Endodermal cell (in vitro differentiated cells): ENCODE measurements at places on chromosomes 3 and 15.

DNA sequence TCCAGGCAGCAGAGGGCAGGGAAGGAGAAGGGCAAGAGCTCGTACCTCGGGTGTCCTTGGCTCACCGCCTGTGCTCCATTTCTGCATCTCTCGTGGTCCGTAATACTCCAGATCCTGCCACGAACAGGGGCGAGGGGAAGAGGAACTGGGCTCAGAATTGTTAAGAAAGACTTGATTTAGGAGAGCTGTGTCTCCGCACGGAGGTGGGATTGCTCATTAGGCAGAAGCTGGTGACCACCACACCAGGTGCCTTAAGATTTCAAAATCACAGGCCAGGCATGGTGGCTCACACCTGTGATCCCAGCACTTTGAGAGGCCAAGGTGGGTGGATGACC, 37.2 kb upstream of the BDH1 start:
- no peak overlapping the region for H3K27ac ChIP-seq
- no peaks in the 10 kb centered on the region for H3K36me3 ChIP-seq
- DNase-seq, result no peak
- H3K4me3 ChIP-seq, result no peak overlapping the region
- H3K4me1 ChIP-seq, result peaks cover 8% of the 10 kb centered on the region
- no peaks in the 10 kb centered on the region for H3K27me3 ChIP-seq

GRCh38 chr15:66899555-66900350, 165.6 kb upstream of the SMAD3 start:
- no peaks in the 10 kb centered on the region for H3K4me1 ChIP-seq
- no peaks in the 10 kb centered on the region for H3K27me3 ChIP-seq
- peak; percentile 51 for DNase-seq
- no peaks in the 10 kb centered on the region for H3K36me3 ChIP-seq
- no peak overlapping the region for H3K4me3 ChIP-seq

DNA sequence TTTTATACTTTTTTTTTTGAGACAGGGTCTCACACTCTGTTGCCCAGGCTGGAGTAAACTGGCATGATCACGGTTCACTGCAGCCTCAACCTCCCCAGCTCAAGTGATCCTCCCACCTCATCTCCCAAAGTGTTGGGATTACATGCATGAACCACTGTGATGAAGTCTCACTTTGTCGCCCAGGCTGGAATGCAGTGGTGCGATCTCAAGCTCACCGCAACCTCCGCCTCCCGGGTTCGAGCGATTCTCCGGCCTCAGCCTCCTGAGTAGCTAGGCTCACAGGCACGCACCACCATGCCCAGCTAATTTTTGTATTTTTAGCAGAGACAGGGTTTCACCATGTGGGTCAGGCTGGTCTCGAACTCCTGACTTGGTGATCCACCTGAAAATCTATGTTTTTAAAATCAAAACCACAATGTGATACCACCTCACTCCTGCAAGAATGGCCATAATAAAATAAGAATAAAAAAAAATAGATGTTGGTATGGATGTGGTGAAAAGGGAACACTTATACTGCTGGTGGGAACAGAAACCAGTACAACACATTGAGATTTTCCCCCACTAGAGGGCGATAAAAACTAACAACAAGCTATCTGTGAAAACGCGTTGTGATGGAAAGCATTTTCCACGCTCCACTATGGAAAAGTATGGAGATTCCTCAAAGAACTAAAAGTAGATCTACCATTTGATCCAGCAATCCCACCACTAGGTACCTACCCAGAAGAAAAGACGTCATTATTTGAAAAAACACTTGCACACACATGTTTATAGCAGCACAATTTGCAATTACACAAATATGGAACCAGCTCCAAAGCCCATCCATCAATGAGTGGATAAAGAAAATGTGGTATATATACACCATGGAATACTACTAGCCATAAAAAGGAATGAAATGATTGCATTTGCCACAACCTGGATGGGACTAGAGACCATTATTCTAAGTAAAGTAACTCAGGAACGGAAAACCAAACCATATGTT, 26.8 kb upstream of the OCA2 start:
- H3K27ac ChIP-seq, result no peak overlapping the region
- H3K4me1 ChIP-seq, result no peaks in the 10 kb centered on the region
- H3K27me3 ChIP-seq, result no peaks in the 10 kb centered on the region
- H3K36me3 ChIP-seq, result peaks cover 78% of the 10 kb centered on the region
- peak; percentile 39 for DNase-seq
- no peak overlapping the region for H3K4me3 ChIP-seq

DNA sequence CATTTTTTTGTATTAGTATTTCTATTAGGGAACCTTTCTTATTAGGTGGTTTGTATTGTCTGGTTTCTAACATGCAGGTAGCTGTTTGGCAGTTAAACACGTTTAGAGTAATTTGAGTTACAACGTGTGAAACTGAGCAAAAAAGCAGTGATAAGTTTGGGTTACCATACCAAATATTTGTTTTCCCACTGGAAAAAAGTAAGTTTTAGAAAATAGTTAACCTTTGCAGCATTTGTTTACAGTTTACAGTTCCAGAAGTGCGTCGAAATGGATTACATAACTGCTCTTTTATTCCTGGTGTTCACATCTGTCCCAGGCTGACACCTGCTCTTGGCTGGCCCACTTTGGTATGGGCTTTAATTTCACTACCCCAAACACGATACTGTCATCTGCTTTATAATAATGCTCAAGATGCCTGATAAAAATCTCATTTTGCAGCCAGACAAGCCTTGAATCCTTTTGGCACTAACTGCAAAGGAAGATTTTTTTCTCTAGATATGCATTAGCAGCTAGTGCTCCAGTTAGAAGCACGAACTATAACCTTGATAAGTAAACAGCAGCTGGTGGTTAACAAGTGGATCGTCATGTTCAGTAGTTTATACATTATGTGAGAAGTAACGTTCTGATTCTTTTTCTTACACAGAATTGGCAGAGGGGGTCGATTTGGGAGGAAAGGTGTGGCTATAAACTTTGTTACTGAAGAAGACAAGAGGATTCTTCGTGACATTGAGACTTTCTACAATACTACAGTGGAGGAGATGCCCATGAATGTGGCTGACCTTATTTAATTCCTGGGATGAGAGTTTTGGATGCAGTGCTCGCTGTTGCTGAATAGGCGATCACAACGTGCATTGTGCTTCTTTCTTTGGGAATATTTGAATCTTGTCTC, 5.3 kb downstream of the EIF4A2 start:
- H3K4me3 ChIP-seq, result peak overlapping the region; percentile 94
- H3K27me3 ChIP-seq, result no peaks in the 10 kb centered on the region

- no peak overlapping the region for H3K27ac ChIP-seq
- no peaks in the 10 kb centered on the region for H3K27me3 ChIP-seq
- peaks cover 6% of the 10 kb centered on the region for H3K4me1 ChIP-seq
- H3K4me3 ChIP-seq, result no peak overlapping the region
- H3K36me3 ChIP-seq, result peaks cover 43% of the 10 kb centered on the region
These were observed 55.4 kb downstream of the ASTE1 start for GRCh38 chr3:130971208-130971607.

DNA sequence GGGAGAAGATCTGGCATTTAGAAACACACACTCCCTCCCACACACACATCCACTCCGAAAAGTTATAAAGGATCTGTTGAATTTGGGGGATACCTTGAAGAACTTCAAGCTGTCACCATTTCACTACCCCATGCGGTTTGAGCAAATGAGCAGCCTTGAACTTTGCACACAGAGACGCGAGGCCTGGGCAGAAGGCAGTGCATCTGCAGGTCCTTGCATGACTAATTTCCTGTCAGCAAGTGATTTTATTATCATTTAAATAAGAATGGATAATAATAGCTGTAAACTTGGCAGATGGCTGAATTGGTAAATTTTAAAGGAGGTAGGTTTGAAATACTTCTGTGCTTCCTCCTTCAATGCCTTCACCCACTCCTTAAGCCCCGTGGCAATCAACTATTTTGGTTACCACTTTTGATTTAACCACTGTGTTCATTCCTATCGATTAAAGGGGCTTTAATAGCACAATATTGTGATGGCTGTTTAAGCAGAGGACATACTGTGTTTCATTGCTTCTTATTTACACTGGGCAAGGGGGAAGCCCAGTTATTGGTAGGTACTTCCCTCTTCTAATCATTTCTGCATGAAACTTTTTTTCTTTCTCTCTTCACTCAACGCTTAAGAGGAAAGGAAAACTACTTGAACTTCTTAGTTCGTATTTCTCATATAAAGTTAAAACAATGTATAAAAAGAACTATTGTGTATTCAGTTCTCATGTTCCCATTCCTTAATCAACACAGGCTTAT, 108.1 kb downstream of the ROBO2 start:
- DNase-seq, result peak; percentile 54
- no peaks in the 10 kb centered on the region for H3K36me3 ChIP-seq
- no peak overlapping the region for H3K4me3 ChIP-seq
- H3K4me1 ChIP-seq, result no peaks in the 10 kb centered on the region

- H3K4me3 ChIP-seq, result peak overlapping the region; percentile 92
- DNase-seq, result no peak
- peaks cover 8% of the 10 kb centered on the region for H3K4me1 ChIP-seq
- H3K27ac ChIP-seq, result peak overlapping the region; percentile 81
- no peaks in the 10 kb centered on the region for H3K27me3 ChIP-seq
These were observed 752 bp downstream of the CEP63 start for GRCh38 chr3:134486577-134487041.

DNA sequence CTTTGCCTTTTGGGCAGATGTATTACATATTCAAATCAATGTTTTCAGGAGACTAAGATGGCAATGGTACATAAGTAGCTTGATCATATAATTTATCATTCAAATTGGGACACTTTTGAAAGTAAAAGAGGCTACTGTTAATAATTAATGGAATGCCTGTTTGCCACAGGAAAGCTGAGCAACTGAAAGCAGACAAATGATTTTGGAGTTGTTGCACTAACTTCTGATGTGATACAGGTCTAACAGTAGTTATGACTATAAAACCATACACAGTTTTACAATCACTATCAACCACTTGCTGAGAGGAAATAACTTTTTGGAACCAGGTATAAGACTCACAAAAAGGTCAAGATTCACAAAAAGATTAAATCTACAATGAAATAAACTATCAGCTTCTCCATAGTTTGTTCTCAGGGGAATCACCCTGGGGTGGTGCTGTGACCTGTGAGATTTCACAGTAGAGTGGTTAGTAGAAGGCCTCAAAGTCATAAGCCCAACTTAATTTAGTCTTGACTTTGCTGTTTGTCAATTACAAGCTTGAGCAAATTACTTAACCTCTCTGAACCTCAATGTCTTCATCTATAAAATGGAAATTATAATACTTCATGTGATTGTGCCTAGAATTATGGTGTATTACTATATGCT, 42.7 kb downstream of the HHLA2 start:
- DNase-seq, result no peak
- H3K36me3 ChIP-seq, result no peaks in the 10 kb centered on the region
- no peaks in the 10 kb centered on the region for H3K27me3 ChIP-seq

DNA sequence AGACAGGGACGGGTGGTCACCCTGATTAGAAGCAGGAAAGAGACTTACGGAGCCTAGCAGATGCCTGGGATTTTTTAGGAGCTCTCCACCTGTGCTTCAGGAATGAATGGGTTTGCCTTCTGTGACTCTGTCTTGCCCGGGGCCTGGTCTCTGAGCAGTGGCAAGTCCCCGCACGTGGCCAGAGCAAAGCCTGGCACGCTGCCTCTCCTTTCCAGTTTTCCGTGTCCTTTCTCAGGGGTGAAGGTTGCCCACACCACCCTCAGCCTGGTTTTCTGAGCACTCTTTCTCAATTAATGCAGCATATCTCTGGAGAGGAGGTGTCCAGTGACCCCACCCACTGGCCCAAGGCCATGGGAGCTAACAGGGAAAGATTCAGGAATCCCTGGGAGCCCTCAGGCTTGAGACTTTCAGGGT, 14.5 kb upstream of the CHST14 start:
- no peaks in the 10 kb centered on the region for H3K27me3 ChIP-seq
- H3K36me3 ChIP-seq, result peaks cover 9% of the 10 kb centered on the region
- H3K4me3 ChIP-seq, result no peak overlapping the region

DNA sequence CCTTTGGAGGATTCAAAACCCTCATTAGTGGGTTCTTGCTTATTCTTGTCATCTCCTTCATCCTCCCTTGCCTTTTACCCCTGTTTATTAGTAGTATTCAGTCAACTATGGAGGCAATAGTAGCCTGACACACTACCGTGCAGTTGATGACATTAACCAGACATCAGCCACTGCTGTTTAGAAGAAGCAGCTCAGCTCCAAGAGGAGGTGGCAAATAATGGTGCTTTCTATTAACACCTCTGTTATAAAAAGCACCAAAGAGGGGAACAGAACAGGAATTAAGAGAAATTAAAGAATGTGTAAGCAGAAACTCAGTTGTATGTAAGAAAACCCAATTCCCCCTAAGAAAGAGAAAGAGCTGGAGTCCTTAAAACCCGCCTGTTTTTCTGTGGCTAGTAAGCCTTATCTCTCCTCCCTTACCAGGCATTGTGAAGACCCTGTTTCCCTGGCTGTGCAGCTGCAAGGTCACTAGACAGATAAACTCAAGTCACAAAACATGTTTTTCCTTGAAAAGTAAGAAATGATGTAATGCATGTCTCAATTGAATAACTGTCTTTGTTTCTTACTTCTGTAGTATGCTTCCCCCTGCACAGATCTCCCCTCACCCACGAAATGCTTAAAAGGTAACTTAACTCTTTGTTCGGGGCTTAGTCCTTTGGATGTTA, 21.2 kb downstream of the CCR4 start:
- H3K27me3 ChIP-seq, result no peaks in the 10 kb centered on the region
- no peak overlapping the region for H3K27ac ChIP-seq
- H3K4me3 ChIP-seq, result no peak overlapping the region
- no peaks in the 10 kb centered on the region for H3K4me1 ChIP-seq
- no peak for DNase-seq
